ENCODE measurements at places on chromosomes 3 and 15.

GRCh38 chr3:37793889-37794591, 67.6 kb upstream of the CTDSPL start:
- DNase-seq, result no peak

GRCh38 chr3:129060276-129061022, at the start of gene GP9:
Gene GP9 (plus strand): TSS chr3:129060779. CDS start chr3:129061740, 961 bp downstream.
- no peak for DNase-seq

GRCh38 chr15:81981908-81982307, 63.9 kb downstream of the MEX3B start:
- no peak for DNase-seq

- DNase-seq, result no peak
Observed at GRCh38 chr3:81888914-81889557, 127.6 kb upstream of the GBE1 start.

DNA sequence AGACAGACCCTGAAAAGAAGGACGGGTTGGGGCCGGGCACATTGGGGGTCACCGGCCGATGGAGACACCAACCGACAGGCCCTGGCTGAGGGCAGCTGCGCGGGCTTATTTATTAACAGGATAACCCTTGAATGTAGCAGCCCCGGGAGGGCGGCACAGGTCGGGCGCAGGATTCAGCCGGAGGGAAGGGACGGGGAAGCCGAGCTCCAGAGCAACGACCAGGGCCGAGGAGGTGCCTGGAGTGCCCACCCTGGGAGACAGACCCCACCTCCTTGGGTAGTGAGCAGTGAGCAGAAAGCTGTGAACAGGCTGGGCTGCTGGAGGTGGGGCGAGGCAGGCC, 2.2 kb upstream of the LSMEM2 start:
- no peak for DNase-seq

GRCh38 chr15:64738226-64739095, 36.9 kb downstream of the RBPMS2 start:
- DNase-seq, result no peak

DNA sequence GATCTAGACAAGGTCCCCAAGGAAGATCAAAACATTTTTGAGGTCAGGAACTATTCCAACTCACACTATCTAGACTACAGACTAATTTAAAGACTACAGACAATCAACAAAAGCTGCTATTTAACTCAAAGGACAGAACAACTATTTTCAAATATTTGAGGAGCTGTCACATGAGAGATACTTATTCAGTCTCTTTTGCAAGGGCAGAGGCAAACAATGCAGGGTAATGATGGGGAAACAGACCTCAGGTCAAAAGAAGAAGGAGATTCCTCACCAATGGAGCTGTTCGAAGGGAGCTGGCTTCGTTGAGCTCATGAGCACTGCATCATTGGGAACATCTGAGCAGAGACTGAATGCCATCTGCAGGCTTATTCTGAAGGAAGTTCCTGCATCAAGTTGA, 231.9 kb downstream of the DTWD1 start:
- no peak for DNase-seq

DNA sequence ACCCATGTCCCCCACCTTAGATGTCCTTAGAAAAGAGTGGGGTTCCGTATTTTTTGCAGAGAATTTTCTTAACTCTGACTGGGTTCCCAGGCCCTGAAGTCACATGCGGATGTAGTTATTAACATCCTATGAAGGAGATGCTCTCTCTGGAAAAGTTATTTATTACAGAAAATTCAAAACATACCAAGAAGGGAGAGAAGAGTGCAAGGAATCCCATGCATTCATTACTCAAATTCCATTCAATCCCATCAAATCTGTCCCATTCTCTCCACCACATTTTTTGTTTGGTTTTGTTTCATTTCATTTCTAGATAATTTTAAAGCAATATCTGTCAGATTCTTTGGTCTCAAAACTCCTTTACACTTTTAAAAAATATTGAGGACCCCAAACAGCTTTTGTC, 34.3 kb upstream of the ANKRD34C start:
- DNase-seq, result no peak

- DNase-seq, result no peak
Observed at GRCh38 chr15:72112116-72112515, 5.8 kb downstream of the MYO9A start.

DNA sequence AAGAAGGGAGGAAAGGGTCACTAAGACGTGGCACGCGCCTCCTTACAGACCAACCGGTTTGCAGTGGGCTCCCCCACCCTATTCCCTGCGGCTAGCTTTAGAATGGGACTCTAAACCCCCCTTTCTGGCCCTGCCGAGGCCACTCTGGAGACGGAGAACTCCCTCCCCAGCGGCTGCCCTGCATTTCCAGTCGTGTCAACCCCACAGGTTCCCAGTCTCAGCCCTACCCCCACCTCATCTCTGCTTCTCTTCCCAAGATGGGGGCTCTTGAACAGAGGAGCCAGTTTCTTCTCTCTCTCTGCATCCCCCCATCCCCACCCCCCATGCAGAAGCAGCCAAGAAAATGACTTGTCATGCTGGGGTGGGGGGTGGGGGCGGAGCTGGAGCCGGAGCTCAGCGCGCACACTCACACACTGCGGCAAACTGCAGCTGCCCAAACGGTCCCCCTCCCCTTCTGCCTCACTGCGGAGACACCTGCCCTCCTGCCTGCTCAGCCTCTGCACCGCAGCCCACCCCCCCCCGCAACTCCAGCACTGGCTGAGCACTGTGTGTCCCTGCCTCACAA, 871 bp downstream of the MAP1A start:
- DNase-seq, result no peak

DNA sequence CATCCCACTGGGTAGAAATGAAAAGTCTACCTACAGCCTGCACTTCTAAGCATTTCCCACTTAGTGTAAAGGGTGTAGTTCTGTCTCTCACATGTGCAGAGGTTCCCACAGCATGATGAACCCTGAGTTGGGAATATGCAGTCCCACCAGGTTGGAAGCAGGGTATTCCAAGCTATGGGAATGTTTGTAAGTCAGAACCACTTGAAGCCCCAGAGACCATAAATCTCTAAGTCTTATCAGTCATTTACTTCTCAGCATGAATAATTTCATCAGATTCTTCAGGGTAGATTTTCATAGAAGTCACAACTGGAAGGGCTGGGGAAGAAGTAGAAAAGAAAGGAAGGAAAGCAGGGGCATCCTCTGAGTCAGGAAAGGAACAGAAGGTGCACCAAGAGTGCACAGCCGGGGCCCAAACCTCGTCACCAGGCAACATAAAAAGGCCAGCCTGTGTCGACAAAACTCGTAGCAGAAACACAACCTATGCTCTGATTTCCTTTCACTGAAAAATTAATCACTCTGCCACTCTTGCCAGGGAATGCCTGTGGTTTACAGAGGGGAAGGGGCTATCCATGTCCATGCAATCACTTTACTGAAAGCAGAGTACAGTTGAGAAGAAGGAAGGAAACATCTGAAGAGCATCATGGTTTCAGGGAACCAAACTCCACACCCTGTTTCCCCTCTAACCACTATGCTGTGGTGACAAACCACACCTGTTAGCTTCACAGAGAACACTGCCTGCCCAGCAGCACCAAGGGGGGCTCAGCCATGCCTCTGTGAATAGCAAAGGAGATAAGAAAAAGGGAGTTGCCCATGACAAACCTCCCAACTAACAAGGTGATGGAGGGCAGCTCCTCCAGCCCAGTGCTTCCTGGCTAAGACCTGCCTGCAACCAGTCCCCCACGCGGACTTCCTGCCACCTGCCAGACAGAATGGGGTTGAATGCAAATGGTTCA, 40.5 kb downstream of the SH3BP5 start:
- DNase-seq, result no peak

- DNase-seq, result no peak
Observed at GRCh38 chr15:77834276-77834990, 201.7 kb upstream of the LINGO1 start.

DNA sequence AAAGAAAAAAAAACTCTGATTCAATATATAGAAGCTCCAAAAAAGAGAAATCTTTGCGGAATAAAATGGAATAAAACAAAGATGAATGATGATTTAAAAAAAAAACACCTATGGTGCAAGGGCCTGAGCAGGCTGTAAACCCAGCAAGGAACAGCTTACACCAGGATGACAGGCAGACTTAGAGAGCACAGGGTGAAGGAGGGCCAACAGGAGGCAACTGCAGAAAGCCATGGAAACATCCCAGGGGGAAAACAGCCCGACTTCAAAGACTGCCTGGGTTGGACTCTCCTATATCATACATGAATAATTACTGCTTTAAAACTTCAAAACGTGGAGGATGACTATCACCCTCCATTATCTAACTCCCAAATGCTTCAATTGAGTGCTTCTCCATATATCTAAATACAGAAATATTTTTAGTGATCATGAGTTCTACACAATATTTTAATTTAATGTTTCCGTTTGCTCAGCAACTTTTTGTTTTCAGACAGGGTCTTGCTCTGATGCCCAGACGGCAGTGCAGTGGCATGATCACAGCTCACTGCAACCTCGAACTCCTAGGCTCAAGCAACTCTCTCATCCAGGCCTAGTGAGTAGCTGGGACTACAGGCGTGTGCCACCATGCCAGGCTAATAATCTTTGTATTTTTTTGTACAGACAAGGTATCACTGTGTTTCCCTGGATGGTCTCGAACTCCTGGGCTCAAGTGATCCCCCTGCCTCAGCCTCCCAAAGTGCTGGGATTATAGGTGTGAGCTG, 456.2 kb downstream of the TBL1XR1 start:
- no peak for DNase-seq

- DNase-seq, result no peak
Observed at GRCh38 chr3:143526011-143526545, 322.2 kb downstream of the SLC9A9 start.

DNA sequence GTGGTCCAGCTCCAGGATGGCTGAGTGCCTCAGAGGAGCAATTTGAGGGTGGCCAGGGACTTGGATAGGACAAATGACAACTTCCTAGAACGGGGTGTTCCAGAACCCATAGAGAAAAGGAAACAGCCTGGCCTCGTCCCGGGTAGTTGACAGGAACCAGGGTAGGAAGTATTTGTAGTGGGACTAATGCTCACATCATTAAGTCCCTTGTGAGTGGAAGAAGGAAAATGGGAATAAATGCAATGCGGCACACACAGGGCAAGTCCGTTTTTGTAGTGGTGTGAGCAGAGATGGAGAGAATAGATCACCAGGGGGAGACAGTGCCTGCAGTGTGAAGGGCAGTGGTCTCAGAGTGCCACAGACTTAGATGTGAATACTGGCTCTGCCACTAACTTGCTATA, 19.6 kb downstream of the TIMP4 start:
- DNase-seq, result no peak

- DNase-seq, result no peak
Observed at GRCh38 chr15:74159773-74160172, 13.7 kb upstream of the ISLR start.

- DNase-seq, result no peak
Observed at GRCh38 chr3:49634736-49635135, 39.4 kb upstream of the APEH start.

GRCh38 chr3:130425484-130425883, 80.0 kb downstream of the COL6A5 start:
- DNase-seq, result no peak

- DNase-seq, result no peak
Observed at GRCh38 chr15:74170875-74171578, 2.5 kb upstream of the ISLR start.

GRCh38 chr3:18046131-18046915, 303.9 kb upstream of the TBC1D5 start:
- DNase-seq, result no peak

- DNase-seq, result no peak
Observed at GRCh38 chr3:87792534-87793336, 266.1 kb downstream of the CGGBP1 start.

GRCh38 chr15:82875411-82876003, 66.1 kb downstream of the WHAMM start:
- DNase-seq, result no peak

DNA sequence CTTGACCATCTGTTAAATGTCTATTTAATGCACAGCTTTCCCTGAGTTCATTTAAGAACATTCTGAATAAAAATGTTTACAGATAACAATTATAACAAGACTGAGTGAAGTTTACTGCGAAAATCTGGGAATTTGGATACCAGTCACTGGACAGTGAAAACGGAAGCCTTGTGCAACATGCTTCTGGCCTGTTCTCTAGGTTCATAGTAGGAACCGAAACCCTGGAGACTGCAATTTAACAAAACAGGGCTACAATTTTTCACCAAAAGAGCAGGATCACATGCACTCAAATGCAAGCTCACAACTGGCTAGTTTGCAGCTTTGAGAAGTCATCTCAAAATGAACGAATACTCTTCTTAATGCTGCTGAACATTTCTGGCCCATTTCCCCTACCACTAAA, 435.9 kb downstream of the NR2F2 start:
- no peak for DNase-seq

DNA sequence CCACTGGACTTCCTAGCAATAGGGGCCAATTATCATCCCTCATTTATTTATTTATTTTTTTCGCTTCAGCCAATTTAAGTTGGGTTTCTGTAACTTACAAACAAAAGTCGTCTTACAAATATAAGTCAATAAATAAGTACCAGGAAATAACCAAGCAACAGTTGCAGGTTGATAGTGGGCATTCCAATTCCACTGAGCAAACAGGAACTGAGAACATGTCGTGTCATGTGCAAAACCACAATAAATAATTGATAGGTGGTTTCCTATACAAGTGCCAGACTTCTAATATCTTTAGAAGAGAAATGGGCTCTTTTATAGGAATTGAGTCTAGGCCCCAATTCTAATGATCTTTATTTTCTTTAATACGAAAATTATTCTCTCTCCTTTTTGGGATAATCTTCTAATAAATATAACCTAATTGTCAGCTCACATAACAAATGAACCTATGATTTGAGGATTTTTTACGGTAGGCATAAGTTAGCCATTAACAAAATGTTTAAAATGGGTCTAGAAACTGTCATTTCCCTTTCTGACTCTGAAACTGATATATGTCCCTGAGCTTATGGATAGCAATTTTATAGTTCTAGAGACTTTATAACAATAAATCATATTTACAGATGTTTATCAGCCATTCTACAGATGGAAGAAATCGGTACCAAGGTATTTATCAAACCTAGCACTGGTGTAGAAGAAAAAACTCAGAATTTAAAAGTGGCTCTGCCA, 571.8 kb downstream of the FOXP1 start:
- DNase-seq, result no peak

- DNase-seq, result no peak
Observed at GRCh38 chr15:39417366-39418134, 163.3 kb upstream of the THBS1 start.

DNA sequence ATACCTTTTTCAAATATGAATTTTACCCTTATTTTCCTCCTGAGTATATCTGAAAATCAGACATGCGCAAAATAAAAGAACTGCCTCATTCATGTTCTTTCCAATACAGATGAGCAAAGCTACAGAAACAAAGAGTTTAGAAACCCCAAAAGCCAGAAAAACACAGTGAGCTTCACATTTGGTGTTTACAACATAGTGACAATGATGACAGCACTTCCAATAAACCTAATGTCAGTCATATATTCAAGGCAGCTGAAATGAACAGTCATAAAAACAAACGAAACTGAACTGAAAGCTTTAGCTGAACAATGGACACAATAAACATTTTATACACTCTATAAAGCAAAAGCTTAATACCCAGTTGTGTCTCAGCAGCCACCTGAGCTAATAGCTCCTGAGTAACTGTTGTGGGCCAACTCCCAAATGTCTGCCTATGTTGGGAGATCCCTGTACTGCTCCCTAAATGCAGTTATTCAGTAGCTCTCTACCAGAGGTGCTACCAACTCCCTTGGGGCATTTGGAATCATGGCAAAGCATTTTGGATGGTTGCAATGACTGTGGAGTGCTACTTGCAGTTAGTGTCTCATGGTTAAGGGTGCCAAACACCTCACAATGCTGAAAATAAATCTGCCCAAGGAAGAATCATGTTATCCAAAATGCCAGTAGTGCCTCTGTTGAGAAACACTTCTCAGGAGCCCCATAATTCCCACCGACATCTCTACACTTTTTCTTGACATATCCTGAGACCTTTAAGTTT, 131.5 kb downstream of the TGFBR2 start:
- no peak for DNase-seq

- no peak for DNase-seq
Observed at GRCh38 chr15:34483644-34484043, 46.0 kb upstream of the GOLGA8A start.

Data from activated T-helper 1 cell treated with anti-CD3 and anti-CD28 coated beads, Interleukin-2, amount 50 U/mL, for 16 hours (primary cell).